MM.1S (cell line): ENCODE measurements at places on chromosomes 11 and 22.
A peak's percentile ranks its signal among the peaks of the same experiment; 100 is the strongest.

DNA sequence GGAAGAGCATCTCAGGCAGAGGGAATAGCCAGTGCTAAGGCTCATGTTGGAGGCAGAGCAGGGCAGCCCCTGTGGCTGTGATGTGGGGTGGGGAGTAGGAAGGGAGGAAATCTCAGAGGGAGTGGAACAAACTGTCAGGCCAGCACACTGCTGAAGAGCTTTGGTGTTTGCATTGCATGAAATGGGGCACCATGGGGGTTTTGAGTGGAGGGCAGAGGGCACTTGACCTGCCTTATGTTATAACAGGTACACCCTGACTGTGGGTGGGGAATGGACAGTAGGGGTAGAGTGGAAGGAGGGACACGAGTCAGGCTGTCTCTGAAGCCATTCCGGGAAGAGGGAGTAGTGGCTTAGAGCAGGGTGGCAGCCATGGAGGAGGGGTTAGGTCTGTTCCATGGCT lies 24.0 kb downstream of the PRDM11 start:
- DNase-seq: no peak

DNA sequence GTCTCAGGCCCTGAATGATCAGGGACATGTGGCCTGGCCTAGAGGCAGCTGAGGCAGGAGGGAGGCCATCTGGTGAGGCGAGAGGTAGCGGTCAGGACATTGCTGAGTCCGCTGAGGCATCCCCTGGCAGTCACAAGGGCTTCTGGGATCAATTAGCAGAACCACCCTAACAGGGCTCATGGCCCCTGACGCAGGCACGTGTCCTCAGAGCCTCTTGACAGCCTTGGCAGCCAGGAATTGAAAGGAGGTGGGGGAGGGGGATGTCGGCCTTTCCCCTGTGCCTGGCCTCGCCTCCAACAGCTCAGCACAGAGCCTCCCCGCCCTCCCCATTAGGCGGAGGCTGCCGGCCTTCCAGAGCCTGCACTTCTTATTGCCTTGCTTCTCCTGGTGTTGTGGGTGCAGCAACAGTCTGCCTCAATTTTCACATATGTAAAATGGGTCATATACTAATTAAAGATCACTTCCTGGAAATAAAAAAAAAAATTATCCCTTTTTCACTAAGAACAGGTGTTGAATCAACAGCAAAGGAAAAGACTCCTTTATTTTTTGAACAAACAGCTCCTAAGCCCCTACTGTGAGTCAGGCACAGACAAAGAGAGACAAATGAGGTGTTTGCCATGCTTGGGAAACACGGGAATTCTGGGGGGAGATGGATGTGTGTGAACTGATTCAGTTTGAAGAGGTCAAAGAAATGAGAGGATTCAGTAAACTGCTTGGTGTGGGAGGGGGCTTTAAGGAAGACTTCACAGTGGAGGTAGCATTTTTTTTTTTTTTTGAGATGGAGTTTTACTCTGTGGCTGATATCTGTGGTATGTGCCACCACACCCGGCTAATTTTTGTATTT lies 55.3 kb downstream of the NFAM1 start:
- no peak for DNase-seq

DNA sequence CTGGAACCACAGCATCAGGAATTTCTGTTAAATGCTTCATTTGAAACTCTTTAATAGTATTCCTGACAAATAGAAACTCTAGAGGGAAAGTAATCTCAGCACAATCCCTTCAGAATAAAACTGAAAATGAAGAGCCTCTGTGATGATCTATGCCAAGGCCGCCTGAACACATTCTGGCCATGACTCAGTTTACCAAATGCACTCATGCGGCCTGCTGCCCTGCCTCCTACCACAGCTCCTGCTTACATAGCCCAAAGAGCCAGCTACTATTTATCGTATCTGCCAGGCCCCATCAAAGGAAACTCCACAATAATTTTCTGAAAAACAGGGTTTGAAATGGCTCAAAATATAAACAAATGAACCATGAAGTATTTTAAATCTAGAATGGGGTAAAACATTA lies 27.0 kb downstream of the ARL14EP start:
- no peak for DNase-seq

DNA sequence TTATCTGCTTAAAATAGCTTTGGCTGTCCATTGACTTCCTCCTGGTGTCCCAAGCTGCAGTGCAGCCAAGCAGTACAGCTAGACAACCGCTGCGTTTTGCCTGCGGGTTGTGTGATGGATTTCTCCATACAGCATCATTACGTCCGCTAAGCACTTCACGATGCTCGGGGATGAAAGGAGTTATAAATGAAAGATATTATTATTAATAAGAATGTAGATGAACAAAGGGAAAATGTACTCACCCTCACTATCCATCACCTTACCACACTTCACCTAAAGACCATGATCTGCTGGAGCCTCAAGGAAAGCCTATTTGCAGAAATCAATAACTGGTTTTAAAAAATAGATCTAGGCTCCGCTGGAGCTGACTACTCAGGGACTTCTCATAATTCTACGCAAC lies 509.1 kb downstream of the OPCML start:
- no peak for DNase-seq

GRCh38 chr11:68804786-68805185 lies 36.9 kb downstream of the CPT1A start:
- no peak for DNase-seq

- no peak for DNase-seq
These were observed 7.7 kb upstream of the MALAT1 start for GRCh38 chr11:65491163-65491465.

DNA sequence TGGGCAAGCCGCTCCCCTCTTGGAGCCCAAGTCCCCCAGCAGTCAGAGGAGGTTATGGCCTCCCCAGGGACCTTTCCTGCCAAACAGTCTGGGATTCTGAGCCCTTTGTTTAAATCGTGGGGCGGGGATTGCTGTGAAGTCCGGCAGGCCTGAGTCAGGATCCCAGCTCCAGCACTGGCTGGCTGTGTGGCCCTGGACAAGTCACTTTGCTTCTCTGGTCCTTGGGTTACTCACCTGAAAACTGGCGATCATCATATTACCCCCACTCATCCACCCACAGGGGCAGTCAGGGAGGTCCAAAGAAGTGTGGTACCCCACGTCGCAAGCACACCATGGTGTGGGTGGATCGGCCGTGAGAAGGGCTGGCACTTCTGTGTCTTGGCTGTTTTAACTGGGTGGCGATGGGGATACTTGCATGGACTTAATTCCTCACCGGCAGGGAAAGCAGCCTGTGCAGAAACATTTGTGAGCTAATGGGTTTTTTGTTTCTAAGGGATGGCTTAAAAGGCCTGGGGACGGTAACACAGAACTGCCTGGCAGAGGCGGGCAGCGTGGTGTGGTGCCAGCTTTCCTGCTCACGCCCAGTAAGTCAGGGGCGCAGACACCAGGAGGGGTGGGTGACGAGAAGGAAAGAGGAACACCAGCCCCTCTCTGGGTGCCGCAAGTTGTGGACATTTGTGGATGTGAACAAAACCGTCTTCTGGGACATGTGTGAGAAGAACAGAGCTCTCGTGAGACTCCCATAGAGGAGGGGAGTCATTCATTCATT lies 31.6 kb upstream of the PRR5 start:
- DNase-seq: no peak

DNA sequence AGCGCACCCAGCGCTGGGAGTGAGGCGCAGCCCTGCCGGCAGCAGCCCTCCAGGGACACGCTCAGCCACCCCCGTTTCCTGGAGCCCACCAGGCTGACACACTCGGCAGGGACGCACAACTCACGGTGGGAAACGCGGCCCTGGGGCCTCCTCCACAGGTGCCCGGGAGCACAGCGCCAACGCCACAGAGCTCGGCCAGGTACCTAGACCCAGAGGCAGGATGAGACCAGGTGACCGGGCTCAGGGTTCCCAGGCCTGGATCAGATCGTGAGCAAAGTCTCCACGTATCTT lies 18.0 kb downstream of the TUBGCP6 start:
- no peak for DNase-seq

DNA sequence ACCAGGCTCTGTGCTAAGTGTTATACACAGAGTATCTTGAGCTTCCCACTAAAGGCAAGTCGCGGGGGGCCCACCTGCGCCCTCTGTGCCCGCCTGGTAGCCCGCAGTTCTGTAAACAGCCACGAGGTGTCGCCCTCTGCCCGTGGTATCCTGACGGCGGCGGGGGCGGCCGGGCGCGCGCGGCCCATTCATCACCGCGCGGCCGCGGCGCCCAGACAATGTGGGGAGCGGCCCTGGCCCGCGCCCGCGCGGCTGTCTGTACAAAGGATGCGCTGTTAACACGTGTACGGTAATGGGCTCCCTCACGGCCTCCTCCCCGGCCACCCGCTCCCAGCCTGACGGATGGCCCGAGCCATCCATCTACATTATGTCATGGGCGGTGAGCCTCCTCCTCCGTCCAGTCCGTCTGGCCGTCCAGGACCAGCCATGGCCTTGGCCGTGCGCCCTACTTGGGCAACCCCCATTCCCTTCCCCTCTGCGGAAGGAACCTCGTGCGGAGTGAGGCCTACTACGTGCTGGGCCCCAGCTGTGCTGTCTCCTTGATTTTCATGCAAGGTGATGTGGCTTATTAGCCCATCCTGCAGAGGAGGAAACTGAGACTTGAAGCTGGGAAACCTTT lies 99.4 kb downstream of the MIAT start:
- DNase-seq: peak; percentile 33

DNA sequence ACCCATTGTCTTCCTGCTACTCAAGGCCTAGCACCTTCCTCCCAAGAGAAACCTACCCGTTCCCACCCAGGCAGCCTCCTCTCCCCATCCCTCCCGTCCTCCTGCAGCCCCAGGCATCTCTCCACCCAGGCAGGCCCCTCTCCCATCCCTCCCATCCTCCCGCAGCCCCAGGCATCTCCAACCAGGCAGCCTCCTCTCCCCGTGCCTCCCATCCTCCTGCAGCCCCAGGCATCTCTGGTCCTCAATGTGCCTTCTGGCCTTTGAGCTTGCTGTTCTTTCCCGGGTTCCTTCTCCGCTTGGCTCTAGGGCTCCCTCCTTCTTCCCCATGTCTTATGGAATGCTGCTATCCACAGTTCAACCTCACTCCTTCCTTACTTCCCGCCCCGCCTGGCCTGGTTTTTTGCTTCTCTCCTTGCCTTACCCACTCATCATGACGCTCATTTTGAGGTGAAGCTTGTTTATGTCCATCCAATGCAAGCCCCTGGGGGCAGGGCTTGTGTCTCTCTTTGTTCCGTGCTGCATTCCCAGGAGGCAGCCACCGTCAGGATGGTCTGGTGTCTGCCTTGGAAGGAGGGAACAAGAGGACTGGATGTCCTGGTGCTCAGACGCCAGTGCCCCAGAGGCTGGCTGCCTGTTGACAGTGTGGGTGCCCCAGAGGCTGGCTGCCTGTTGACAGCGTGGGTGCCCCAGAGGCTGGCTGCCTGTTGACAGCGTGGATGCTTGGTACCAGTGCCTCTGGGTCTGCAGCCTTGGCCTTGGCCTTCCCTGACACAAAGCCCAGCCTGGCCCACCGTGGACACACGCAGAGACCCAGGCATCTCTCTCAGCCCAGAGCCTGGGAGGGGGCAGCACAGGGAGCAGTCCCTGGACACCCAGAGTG lies 815.7 kb downstream of the BRD1 start:
- DNase-seq: no peak

- no peak for DNase-seq
These were observed 156.4 kb upstream of the NARS2 start for GRCh38 chr11:78731027-78731426.

- no peak for DNase-seq
These were observed 44.1 kb upstream of the GLYATL2 start for GRCh38 chr11:58888579-58888978.

- DNase-seq: peak; percentile 44
These were observed 48.8 kb downstream of the ENDOD1 start for GRCh38 chr11:95138448-95138847.

DNA sequence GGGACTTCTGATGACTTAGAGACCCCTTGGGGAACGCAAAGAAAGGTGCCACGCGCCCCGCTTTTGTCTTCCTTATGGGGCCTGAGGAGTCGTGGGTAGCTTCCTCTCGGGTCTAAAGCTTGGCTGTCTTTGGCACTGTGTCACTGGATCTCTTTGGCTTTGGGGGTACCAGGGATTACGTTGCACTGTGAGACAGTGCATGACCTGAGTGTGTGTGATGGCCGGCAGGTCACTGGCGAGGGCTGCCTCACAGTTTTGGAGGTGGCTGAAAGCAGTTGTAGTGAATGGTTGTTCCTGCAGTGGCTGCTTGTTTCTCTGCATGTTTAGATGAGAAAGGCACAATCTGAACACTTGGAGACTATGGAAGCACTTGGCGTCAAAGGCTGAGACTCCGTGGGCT lies 5.8 kb upstream of the ARSA start:
- no peak for DNase-seq

- no peak for DNase-seq
These were observed 262.3 kb upstream of the MTNR1B start for GRCh38 chr11:92707173-92707619.

DNA sequence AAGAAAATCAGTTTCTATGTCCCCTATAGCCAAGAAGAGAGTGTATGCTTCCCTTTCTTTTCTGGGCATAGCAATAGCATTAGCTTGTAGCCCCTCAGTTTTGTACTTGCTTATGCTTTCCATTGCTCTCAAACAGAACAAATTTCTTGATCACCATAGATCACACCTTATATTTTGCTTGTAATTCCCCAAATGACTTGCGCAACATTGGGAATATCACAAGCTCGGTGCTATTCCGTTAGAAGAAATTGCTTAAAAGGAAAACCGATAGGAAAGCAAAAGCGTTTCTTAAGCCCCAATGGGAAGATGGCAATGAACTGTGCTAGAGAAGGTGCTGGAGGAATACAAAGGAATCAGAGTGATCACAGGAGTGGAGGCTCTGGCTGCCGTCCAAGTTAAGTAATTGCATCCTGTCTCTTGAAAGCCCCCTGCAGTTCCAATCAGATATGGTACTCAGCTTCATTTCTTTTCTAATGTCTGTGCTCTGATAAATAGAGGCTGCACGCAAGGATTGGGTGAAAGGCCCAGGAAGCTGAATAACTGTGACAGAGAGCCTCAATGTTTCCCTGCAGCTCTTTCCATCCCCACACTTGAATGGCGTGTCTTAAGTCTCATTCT lies 182.1 kb upstream of the KIRREL3 start:
- no peak for DNase-seq

DNA sequence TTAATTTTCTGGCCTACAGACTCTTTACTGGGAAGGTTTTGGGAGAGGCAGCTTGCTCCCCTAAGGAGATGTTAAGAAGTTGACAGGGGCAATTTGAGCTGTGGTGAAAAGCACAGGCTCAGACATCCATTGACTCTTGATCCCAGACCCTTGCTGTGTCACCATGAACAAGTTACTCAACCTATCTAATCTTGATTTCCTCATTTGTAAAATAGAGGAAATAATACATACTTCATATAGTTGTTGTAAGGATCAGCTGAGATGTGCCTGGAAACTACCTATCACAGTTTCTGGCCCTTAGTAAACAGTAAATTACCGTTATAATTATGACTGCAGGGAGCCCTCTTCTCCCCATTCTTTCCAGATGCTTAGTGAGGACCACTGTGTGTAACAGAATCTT lies 16.6 kb upstream of the SCGB1D4 start:
- DNase-seq: no peak

- DNase-seq: no peak
These were observed 485.8 kb upstream of the CADM1 start for GRCh38 chr11:115990004-115990447.
